ENCODE measurements at places on chromosomes 12 and 14.

DNA sequence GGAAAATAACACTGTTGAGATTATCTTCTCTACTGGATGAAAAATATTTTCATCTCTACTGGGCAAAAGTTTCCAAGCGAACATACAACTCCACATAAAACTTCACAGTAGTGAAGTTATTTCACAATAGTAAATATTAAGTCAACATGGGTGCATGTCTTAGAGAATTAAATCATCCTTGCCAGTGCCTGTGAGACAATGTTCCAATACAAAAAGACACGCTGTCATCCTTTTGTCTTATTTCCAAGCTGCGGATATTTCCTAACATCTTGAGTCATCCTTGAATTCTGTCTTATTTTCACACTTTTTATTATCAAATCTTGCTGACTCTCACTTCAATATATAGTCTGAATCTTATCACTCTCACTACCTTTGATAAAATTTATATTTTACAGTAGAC is 142.9 kb upstream of the KITLG start:
- no peak for DNase-seq

- peak; percentile 47 for DNase-seq
These were observed 8.4 kb upstream of the INF2 start for GRCh38 chr14:104680806-104681688.

DNA sequence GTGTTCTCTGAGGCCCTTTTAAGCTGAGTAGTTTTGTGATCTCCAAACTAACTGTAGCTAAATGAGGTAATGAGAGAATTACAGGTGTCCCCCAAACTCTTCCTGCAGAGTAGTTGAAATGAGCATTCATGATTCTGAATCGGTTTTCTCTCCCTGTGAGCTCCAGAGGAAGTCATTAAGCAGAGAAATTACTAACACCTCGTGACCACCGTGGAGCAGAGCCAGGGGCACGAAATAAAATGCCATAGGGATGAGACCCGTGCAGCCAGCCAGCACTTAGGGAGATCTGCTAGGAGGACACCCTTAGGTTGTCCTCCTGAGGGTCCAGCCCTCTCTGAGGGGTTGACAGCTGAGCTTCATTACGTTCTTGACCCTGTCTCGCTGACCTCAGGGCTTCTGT is 79.5 kb downstream of the SLC25A47 start:
- no peak for DNase-seq

DNA sequence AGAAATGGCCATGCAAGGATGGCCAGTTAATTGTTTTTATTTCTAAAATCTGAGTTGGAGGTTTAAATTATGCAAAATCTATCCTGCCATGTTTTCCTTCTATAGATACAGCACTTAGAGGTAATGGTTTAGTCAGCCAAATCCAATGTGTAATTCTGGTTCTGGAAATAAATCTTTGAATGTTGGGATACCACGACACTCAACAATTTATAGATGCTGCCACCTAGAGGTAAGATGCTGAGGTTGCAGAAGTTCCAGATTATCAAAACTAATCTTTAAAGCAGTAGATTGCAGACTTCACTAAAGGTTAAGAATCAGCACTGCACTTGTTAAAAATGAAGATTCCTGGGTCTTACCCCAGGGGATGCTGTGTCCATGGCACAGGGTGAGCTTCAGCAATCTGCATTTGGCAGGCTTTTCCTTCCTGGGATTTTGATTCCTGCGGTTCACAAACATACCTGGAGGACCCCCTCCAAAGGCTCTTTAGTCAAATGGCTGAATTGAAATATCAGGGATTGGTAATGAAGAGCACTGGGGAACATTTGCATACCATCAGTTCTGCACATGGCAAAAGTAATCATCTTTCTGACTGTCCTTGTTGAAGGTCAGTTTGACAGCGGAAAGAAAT is 53.4 kb upstream of the ANO4 start:
- DNase-seq: no peak

- DNase-seq: no peak
These were observed 84.0 kb downstream of the CCDC88C start for GRCh38 chr14:91333650-91334039.

DNA sequence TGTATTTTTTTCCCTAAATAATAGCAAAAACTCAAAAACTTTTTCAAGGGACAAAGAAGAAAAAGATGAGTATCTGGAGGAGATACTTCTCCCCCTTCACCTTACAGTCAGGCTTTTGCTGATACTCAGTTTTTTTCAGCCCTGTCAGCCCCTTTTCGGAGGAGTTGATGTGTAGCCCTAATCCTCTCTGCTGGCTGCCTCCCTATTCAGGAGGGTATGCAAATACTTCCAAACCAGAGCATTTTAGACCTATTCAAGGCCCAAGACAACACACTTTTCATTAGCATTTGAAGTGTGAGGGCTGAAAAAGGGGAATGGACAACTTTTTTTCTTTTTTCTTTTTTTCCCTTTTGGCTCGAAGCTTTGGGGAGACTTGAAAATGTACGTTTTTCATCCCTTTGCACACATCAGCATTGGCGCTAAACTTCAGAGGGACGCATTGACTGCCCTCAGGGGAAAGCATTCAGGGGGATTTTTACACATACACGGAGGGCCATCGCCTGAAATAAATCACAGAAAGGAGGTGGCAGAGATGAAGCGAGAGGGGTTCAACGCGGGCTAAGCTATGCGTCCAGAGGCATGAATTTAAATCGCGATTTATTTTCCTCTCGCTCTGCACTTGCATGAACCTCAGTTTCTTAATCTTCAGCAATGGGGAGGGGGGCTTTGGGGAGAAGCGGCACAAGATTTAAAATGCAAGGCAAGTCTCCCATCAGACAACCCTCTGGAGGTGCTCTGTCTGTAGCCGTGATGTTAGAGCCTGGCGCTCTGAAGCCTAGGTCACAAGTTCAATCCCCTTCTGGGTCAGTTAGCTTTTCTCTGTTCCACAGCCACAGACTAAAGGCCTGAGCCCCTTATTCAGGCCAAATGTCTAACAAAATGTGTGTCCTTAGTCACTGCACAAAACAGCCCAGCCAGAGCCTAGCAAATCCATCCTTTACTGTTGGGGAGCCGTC is 86.3 kb downstream of the ASCL1 start:
- DNase-seq: no peak

DNA sequence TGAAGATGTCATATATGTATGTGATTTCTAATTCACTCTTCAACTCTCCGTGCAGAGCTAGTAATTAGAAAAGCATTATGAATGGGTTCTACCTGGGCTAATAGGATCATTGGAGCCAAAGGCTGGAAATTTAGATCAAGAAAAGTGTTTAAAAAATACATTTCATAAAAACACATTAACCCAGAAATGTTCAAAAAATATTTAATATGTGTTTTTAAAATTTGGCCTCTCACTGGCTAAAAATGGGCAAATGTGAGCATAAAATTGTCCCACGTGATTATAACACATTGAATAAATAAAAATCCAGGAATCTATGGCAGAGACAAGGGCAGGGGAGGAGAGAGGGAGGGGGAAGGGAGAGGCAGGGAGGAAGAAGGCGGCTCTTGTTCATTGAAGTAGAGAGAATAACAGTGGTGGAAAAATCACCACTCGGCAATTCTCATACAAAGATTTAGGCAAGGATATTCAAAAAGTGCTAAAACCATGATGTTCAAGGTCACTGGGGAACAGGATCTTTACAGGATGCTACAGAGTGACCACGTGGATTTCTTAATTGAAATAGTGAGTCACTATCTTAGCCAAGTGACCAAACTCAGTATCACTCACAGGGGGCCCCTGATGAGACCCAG is 38.8 kb downstream of the FBXO21 start:
- DNase-seq: no peak

GRCh38 chr14:43207189-43207588 is 1299.9 kb downstream of the FSCB start:
- no peak for DNase-seq

GRCh38 chr12:132948146-132949066 is 7.7 kb downstream of the ZNF605 start:
- DNase-seq: no peak

DNA sequence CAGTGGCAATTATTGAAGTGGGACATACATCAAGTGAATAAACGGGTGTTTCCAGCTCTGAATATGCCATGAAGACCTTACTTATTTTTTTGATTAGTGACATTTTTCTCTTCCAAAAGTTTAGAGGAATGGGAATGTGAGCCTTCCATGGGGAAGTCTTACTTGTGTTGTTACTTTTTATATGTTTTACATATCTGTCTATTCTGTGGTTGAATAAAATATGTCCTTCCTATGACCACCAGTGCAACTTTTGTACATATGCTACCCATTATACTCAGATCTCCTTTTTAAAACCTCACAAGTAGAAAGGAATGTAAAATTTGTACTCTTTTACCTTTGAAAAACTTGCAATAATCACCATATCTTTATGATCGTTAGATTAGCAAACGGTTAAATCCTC is 132.7 kb downstream of the MSRB3 start:
- no peak for DNase-seq

GRCh38 chr12:4589941-4590340 is 27.9 kb downstream of the DYRK4 start:
- DNase-seq: no peak

- no peak for DNase-seq
These were observed 4.2 kb downstream of the LPAR5 start for GRCh38 chr12:6631549-6631961.

DNA sequence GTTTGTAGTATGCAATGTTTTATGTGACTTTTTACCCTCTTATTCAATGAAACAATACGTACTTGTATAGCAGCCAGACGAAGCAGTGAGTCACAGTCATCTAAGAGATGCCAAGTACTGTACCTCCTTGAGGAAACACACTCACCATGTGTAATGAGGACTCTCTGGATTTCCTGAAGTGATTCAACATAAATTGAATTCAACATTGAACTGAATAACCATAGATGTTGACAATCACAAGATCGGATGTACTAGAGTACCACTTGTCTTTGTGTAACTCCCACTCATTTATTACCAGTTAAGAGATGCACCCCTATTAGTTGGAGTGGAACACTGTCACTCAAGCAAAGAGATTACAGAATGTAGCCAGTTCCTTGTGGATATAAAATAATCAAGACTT is 175.2 kb upstream of the HMGA2 start:
- DNase-seq: peak; percentile 89

- DNase-seq: no peak
These were observed 28.8 kb downstream of the CCDC92 start for GRCh38 chr12:123943816-123944215.

DNA sequence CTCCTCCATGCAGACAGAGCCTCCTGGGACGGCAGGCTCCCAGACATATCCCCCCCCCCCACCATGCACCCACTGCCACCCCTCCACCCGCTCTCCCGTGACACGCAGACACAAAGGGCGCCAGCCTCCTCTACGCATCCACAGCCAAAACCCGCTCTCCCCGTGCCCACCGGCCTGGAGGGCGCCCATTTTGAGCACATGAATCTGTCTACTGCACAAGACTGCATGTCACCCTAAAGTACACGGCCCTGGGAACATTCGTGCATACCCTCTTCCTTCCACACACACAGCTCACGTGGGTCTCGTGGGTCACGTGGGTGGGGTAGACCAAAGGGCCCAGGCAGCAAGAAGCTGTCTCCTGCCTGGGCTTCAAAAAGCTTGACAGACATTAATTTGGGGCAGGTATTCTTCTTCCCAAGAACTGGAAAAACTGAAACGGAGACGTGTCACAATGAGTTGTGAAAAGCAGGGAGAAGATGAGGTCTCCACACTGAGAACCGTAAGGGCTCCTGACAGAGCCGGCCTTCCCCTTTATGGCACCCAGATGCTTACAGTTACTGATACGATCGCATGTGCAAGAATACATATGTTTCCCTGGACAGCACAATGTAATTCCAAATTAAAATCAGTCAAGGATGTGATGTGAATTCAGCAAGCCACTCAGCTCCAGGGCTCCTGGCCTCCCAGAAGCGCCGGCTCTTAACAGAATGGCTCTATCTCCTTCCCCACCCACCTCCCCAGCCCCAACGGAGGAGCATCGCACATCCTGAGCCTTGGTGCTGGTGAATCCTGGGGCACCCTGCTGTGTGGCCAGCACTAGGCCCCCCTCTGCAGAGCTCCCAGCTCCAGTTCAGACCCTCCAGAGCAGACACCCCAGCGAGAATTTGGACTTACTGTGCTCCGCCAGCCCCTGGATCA is 1.9 kb downstream of the TGFB3 start:
- DNase-seq: no peak

DNA sequence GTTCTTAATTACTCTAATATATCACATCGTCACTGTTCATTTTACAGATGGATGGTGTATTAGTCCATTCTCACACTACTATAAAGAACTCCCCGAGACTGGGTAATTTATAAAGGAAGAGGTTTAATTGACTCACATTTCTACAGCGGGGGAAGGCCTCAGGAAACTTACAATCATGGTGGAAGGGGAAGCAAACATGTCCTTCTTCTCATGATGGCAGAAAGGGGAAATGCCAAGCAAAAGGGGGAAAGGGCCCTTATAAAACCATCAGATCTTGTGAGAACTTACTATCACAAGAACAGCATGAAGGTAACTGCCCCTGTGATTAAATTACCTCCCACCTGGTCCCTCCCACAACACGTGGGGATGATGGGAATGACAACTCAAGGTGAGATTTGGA is 6.5 kb downstream of the TMBIM4 start:
- no peak for DNase-seq

- no peak for DNase-seq
These were observed 70.5 kb downstream of the TRIM9 start for GRCh38 chr14:51024377-51024776.

- DNase-seq: no peak
These were observed 6.7 kb upstream of the C12orf50 start for GRCh38 chr12:88035907-88036289.

DNA sequence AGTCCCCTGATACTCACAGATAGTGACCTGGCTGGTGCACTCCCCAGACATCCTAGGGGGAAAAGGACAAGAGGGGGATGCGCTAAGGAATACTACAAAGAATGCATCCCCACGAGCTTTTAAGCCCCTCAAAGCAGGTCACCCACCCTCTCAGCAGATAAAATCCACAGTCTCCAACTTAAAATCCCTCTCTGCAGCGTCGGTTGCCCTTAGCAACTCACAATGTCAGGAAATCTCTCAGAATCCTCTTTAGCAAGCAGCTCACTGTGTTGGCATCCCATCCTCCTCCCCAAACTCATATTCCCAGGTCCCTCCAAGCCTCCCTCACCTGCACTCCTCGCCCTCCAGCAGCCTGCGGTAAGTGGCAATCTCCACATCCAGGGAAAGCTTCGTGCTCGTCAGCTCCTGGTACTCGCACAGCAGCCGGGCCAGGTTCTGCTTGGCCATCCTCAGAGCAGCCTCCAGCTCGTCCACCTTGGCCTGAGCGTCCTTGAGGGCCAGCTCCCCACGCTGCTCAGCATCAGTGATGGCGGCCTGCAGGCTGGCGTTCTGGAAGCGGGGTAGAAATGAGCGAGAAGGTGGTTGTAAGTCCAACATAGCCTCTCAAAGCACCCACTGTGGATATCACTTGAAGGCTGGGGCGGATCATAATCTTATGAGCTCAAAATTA is 5.5 kb upstream of the KRT79 start:
- no peak for DNase-seq

DNA sequence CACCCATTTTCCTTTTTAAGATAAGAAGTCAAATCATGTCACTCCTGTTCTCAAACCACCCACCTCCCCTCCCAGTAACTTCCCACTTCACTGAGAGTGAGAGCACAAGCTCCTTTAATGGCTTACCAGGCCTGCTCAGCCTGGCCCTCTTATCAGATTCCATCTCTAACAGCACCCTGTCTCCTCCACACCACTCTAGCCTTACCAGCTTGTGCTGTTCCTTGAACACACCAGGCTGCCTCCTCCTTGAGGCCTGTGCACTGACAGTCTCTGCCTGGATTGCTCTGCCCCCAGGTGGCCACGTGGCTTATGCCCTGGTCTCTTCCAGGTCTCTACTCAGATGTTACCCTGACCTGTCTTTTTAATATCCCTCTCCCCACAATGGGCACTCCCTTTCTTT is 40.1 kb upstream of the EVL start:
- no peak for DNase-seq
